ENCODE measurements at places on chromosomes 6 and 20. TPM values are rescaled to one million over a fixed set of nuclear protein-coding genes. Genes with fewer than 3 reads are reported as not detected.

CGA gene
- not detected for total RNA-seq

SNX21 gene
- total RNA-seq, result 30.8 TPM

LIN28B gene
- total RNA-seq, result not detected

PLAGL1 gene
- total RNA-seq, result not detected

DNA sequence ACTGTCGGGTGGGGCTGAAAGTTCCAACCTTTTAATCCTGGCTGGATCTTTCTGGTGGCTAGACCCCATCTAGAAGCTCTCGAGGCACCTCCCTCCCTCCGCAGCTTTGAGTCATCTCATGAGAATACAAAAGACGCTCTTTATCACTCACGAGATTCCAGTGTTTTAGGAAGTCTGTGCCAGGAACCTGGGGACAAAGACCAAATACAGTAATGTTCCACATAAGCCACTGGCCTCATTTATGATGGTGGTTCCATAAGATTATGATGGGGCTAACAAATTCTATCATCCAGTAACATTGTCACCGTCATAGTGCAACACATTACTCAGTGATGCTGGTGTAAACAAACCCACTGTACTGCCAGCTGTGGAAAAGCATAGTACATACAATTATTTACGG lies 48.7 kb downstream of the NCOA7 start:
- DNase-seq, result no peak

DNA sequence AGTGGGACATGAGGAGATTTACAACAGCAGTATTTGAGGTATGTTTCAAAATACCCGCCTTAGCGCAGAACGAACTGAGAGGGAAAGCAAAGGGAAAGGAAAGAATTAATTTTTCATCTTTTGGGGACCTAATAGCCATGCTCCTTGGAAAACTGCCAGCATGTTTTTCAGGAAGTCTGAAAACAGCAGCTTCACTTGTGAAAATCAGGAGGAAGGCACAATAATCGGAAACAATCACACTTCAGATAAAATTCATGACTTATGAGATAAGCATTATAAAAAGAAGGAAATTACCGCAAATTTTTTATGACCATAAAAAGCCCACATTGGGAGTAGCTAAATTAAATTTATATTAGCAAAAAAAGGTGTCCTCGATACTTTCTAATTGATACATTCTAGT lies 541.1 kb downstream of the HAO1 start:
- DNase-seq, result no peak

- peak; percentile 76 for DNase-seq
Observed at GRCh38 chr6:134105940-134106339, 53.5 kb upstream of the SLC2A12 start.

- no peak for DNase-seq
Observed at GRCh38 chr6:15922510-15923250, 206.2 kb upstream of the MYLIP start.
